HT-29 (cell line): ENCODE measurements at places on chromosomes 16 and 17.

DNA sequence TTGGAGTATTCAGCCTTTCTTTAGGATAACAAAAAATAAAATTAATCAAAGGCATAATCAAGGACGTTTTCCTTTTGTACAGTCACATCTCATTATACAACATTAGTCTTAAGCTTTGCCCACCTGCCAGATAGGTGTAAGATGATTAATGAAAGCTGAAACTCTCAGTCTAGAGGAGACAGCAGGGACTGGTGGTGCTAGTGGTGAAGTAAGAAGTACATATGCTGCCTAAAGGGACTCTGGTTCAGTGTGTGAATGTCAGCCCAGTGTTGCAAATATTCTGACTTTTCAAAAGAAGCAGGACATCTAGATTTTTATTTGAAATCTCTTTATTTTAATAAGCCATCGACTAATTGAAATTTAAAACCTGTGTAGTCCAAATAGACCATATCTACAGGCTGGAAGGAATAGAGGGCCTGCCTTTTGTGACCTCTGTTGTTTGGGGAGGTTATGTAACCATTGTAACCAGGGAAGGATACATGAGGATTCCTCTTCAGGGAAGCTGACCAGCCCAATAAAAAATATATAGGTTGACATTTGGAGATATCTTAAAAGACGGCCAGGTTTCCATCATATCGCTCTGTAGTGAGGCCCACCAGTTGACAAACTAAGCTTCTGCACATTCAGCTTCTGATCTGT lies 54.1 kb downstream of the FTO start:
- DNase-seq, result no peak

GRCh38 chr17:48704361-48705248 lies 17.7 kb downstream of the PRAC1 start:
- no peak for DNase-seq

- no peak for DNase-seq
Measured at GRCh38 chr17:43976963-43977837, 23.5 kb upstream of the PYY start.

GRCh38 chr17:50130559-50131305 lies 772 bp upstream of the SAMD14 start:
- DNase-seq, result no peak

- no peak for DNase-seq
Measured at GRCh38 chr16:80580109-80580832, 39.5 kb downstream of the DYNLRB2 start.

DNA sequence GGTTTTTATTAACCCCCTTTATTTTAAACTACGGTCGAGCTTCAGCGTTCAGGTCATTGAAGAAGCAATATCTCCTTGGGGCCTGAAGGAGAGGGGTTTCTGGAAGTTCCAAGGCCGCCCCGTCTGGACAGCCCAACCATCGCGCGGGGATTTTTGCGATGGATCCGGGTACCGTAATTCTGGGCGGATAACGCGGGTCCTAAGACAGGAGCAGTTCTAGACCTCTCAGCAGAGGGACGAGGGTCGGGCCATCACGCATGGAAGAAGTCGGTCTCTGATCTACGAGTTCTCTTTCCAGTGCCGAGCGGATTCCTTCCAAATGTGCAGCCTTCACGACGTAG lies 3.6 kb downstream of the BORCS6 start:
- DNase-seq, result no peak

DNA sequence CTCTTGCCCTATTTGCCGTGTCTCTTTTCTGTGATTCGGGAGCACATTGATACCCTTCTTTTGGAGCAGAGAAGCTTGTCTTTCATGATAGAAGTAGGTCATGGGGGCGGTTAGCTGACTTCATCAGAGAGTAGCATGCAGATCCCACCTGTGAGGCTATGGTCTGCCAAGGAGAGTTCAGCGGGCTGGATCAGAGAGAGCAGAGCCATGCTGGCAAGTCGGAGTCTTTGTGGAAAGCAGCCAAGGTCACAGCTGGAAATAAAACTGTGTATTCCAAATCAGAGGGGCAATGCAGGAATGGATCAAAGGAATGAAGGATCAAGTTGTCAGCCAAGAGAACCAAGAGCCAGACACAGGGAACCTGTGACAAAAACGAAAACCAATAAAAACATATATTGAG lies 595.9 kb downstream of the WWOX start:
- DNase-seq, result no peak

DNA sequence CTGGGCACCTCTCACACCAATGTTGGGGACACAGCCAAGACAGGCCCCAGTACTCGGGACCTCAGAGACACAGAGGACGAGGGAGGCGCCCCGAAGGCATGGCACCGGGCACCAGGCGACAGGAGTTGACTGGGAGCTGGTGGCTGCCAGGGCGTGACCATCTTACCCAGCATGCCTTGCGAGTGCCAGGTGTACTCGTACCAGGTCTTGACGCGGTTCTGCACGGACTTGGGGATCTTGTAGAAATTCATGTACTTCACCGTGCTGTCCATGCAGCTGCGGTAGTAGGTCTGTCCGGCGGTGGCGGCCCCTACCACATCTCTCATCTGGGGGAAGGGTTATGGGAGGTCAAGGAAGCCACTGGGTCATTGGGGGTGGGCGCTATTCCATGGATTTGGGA lies 67.3 kb downstream of the CNGB1 start:
- DNase-seq, result peak; percentile 7

- no peak for DNase-seq
Measured at GRCh38 chr17:36629970-36630502, 28.7 kb downstream of the MRM1 start.
